Renal pelvis (tissue), 12 donors: ENCODE measurements at places on chromosomes 3 and 15.
A peak's percentile ranks its signal among the peaks of the same experiment; 100 is the strongest.

GRCh38 chr3:117059956-117060270, 350.3 kb downstream of the TUSC7 start:
- no peak for DNase-seq

GRCh38 chr3:71125738-71126137, 457.8 kb downstream of the FOXP1 start:
- DNase-seq = no peak

GRCh38 chr15:93118904-93119303, 29.9 kb upstream of the RGMA start:
- no peak for DNase-seq

GRCh38 chr3:89699771-89700170, 592.4 kb downstream of the EPHA3 start:
- no peak for DNase-seq

DNA sequence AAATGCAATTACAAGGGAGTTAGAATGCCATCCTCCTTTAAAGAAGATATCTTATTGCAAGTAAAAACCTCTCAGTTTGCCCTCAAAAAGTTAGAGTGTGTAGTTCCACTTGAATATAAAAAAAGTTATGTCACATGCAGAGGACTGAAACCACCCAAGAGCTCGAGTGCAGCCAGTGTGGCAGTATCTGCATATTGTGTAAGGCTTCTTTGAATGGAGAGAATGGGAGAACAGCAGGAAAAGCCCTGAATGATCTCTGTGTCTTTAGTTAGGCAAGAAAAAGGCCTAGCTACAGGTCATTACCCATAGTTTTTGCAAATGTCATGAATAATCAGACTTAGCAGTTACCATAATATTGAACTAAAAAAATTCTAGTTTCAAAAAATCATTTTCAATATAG, 13.9 kb upstream of the TEX9 start:
- DNase-seq = no peak

DNA sequence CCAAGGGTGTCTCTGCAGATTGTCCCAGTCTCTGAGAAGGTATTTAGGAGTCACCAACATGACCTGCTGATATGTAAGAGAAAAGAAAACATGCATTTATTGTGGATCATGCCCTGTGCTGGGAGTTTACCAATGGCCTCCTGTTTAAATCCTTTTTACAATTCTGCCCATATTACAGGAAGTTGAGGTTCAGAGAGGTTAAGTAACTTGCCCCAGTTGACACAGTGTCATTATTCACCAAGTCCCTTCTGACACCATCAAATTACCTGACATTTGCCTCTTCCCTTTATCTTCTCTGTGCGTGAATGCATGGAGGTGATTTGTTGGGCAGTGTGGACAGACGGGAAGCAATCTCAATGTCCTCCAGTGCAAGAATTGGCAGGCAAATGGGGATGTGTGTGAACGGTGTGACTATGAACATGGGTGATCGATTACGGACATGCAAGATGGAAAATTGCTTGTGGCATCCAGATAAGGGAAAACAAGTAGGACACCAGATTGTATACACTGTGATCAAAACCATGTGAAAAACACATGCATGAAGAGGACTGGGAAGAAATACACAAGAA, 27.3 kb downstream of the ZNF710 start:
- DNase-seq = no peak

DNA sequence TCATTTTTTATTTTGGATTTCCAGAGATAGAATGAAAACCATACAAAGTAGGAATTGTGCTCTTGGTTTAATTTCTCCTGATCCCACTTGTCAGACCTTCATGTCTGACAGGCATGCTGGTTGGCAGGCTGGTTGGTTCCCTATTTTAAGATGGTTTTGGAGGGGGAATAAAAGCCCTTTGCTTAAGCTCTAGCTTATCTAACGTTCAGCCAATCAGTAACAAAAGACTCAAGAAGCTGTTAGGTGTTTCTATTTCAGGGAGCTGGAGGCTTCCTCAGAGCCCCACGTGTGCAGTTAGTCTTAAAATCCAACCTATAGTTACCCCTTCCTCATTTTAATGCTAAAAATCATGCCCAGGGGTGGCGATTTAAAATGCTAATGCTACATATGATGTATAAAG, 40.5 kb upstream of the XIRP1 start:
- DNase-seq = no peak

GRCh38 chr3:129650256-129650872, 43.9 kb upstream of the PLXND1 start:
- peak; percentile 53 for DNase-seq

DNA sequence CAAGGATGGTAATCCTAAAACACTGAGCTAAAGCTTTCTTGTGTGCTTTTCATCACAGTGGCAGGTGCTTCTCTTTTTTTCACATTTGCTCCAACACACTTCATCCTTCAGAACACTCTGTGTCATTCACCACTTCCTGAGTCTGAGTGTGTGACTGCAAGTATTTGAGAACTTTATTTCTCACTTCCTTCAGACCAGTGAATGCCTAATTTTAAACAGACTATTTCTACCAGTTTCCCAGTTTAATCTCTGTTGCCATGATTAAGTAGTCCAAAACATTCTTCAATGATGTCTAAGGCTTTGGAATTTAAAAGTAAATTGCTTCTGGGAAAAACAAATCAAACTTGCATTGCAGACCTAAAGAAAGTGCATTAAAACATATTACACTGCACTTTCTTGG, 541.2 kb downstream of the RBMS3 start:
- DNase-seq = no peak

GRCh38 chr3:55183201-55183600, 255.3 kb upstream of the LRTM1 start:
- no peak for DNase-seq

- no peak for DNase-seq
Measured at GRCh38 chr15:31147456-31147855, 45.9 kb upstream of the TRPM1 start.

DNA sequence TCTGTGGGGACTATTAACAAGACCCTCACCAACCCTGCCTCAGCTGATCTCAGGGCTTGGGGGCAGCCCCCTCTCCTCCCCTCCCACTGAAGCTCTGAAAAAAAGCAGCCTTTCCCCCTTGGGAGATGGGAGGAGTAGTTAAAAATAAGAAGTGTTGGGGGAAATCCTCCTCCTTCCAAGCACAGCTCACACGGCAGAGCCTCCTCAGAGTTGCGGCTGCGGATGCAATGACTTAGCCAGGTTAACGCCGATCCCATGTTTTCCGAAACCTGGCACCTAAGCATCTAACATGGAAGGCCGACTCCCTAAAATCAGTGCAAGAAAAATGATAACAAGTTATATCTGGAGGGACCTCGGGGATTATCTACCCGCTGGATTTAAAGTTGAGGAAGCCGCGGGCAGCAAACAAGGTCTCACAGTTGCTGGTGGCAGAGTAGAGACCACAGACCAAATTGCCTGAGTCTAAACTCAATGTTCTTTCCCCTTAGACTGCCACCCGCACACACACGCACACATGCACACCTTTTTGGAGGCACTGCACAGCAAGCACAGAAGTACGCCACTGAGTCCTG, 1.1 kb upstream of the TPM1 start:
- DNase-seq = no peak

DNA sequence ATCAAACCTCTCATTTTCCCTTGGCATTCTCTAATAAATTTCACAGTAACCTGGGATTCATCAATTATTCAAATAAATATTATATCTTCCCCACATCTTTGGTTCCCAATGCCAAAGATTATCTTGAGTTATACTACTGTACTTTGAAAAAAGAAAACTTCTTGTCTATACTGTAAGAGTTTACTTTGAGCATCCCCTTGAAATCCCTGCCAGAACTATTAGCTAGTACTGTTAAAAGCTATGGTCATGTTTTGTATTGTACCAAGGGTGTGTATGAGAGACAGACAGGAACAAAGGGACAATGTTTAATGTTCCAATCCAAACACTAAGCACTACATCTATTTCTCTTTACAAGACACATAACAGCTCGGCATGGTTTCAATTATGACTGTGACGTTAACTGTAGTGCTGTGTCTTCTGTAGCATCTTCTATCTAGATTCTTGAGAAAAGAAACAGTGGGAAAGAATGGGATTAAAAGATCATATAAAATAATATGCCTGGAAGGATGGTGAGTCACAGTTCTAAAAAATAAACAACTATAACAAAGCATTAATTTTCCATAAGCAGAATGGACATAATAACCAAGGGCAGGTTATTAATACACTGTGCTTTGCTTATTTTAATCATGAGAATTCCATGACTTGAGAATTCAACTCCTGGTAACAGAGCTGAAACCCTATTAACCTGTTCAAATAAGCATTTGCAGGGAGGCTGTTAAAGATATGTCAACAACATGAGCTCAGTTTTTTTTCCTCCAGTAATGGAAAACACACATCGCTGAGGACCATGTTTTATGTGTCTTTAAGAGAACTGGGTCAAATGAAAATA, 71.1 kb downstream of the ALDH1A2 start:
- DNase-seq = no peak

DNA sequence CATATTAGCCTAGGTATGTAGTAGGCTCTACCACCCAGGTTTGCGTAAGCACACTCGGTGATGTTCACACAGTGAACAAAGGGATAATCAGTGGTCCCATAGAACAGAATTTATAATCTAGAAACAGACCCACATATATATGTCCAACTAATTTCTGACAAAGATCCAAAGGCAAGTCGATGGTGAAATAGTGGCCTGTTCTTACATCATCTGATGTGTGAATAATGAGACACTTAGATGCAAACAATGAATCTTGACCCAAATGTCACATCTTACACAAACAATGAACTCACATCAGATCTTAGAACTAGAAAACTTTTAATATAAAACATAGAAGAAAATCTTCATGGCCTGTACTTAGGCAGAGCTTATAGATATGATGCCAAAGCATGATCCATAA, 17.6 kb upstream of the TM2D3 start:
- DNase-seq = no peak

- DNase-seq = no peak
Measured at GRCh38 chr3:15822281-15822680, 24.5 kb upstream of the ANKRD28 start.

GRCh38 chr15:58465866-58466517, 34.2 kb downstream of the LIPC start:
- DNase-seq = no peak

GRCh38 chr3:119457246-119457645, 6.2 kb downstream of the TMEM39A start:
- DNase-seq = no peak

GRCh38 chr3:178750639-178751300, 214.5 kb downstream of the KCNMB2 start:
- DNase-seq = no peak

DNA sequence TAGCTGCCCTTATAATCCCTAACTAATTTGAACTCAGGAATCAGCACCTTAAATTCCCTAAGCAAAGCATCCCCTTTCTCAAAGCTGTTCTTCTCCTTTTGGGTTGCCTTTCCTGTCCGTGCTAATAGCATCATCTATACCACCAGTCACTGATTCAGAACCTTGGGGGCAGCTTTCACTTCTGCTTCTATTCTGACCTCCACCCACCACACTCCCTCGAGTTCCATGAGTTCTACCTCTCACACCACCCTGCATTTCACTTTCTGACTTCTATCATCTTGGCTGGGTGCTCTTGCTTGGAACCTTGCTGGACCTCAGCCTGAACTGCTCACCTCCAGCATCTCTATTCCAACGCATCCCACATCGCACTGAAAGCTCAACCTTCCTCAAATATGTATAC, 55.4 kb upstream of the KCNMB2 start:
- no peak for DNase-seq

- no peak for DNase-seq
Measured at GRCh38 chr15:63544258-63545026, 40.0 kb downstream of the USP3 start.

DNA sequence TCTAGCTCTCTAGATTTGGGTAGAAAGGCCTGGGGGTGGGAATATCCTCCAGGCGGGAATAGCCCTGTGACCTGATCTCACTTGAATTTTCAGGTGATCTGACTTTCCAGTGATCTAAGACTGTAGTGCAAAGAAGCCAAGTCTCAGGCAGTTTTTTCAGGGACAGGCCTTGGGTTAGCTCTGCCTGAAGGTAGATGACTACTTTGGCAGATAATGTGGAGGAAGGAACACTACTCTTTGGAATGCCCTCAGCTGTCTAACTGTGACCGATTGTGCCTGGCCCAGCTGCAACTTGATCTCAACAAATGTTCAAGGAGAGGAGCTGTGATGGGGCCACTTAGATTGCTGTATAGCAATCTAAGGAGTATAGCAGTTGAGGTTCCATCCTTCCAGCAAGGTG, 193.7 kb downstream of the TCF12 start:
- peak; percentile 51 for DNase-seq

DNA sequence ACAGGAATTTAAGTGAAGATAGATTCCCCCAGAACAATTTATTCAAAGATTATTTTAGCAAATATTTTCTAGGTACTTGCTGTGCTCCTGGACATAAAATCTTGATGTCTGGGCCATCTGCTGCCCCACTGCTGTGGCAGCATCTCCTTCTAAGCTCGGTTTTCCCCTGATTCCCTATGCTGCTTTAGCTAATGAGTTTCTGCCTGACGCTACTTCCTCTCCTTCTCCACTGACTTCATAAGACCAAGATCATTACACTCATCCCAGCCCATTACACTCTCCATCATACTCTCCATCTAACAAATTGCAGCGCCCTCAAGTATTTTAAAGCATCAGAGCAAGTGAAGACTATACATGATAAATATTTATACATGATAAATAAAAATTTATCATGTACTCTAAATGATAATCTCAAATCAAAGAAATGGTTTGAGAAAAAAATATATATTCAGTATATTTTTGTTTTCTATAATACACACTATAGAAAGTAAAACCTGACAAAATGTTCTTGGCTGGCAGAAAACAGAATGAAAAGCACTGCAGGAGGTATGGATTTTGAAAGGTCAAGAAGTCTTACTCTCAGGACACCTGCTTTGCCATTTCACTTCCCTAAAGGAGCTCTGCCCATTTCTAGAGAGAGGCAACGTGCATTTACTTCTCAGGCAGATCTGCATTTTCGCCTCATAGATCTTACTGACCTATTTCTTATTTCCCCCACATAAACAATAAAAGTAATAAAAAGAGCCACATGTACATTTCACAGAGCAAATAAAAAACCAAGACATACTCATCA, 232.0 kb downstream of the KCNMB2 start:
- DNase-seq = no peak

DNA sequence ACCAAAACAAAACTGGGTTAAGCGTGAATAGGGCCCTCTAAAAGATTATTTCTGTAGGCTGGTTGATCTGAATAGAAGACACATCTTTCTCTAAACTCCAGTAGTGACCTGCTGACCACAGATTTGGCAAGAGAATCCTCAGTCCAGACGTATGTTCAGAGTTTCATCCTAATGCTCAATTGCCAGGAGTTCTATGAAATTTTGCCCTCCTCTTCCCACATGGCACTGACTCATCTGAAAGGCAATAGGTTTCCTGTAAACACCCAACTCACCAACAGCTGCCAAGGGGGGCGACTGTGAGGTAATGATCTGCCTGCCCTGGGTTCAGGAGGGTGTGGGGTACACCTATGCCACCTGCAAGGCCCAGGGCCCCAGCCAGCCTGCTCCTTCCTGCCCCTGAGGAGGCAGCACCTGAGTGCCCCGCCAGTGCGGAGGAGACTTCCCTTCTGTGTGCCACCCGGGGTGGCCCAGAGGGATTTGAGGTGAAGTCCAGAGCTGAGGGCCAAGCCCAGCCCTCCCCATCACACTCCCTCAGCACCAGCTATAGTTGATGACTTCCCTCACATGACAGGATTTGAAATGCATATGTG, 8.4 kb upstream of the PLA2G4D start:
- no peak for DNase-seq
